ENCODE measurements at places on chromosomes 2 and 18.

DNA sequence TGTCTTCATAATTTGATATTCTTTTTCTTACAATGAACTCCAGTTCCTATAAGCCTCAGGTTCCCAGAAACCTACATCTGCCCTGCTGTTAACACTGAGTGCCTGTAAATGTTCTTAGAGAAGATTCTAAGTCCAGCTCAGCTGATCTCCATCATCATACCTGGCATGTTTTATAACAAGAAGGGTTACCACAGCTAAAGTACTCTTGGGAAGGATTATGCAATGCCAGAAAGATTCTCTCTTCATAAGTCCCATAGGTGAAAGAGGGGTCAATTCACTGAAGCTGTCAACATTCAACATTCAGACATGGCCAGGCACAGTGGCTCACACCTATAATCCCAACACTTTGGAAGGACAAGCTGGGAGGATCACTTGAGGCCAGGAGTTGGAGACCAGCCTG is 31.3 kb upstream of the PTPN4 start:
- no peak for DNase-seq

DNA sequence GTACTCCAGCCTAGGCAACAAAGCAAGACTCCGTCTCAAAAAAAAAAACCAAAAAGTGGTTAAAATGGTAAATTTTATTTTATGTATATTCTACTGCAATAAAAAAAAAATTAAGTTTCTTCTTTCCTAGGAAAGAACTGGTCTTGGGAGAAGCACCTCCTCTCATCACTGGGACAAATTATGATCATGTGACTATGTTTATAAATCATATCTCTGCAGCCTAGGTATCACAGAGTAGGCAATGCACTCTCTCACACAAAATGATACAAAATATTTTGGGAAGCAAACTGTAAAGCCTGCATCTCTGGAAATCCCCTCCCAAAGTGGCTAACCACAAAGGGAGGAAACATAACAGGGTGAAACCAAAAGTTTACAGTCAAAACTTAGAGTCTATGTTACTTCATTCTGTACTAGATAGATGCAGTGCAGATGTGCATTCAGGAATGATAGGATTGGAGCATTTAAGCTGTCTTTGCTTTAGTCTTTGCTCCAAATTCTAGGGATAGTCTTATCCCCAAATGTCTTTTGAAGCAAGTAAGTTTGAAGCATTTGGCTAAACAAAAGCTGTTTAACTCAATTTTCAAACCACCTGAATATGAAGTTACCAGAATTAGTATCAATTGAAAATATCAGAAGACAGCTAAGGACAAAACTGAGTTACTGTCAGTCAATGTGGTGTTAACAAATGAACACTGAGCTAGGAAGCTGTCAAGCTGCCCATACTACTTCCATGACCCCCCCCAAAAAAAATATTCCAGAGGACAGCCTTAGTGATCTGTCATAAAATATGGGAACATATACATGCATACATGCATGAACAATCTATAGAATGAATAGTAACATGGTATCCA is 21.1 kb upstream of the MALT1 start:
- no peak for DNase-seq

DNA sequence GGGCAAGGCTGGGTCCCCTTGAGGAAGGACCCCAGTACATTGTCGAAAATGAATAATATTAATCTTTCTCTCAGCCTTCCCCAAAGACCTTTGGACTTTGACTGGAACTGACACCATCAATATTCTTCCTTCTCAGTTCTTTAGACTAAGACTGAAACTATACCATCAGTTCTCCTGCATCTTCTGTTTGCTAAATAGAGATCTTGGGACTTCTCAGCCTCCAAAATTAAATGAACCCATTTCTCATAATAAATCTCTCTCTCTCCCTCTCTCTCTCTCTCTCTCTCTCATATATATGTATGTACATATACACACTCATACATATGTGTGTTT is 39.7 kb upstream of the VRK2 start:
- DNase-seq: no peak

- no peak for DNase-seq
Observed at GRCh38 chr2:240429872-240430491, 5.5 kb upstream of the GPC1 start.

DNA sequence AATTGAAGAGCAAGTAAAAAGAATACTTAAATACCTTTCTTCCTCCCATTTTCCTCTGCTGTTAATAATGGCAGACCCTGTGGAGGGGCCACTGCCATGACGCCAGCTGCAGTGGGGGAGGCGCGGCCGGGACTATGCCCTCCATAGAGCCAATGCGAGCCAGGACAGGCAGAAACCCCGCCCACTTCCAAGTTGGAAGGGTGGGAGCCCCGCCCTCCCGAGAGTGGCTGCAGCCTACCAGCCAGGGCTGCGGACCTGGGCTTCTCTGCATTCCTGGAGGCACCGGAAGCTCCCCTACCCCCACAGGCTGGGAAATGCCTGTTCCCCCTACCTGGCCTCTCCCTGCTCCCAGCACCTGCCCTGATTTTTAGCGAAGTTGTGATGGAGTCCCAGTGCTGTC is 439.4 kb upstream of the CDH19 start:
- no peak for DNase-seq

GRCh38 chr2:186903216-186903615 is 54.2 kb upstream of the ZSWIM2 start:
- no peak for DNase-seq

DNA sequence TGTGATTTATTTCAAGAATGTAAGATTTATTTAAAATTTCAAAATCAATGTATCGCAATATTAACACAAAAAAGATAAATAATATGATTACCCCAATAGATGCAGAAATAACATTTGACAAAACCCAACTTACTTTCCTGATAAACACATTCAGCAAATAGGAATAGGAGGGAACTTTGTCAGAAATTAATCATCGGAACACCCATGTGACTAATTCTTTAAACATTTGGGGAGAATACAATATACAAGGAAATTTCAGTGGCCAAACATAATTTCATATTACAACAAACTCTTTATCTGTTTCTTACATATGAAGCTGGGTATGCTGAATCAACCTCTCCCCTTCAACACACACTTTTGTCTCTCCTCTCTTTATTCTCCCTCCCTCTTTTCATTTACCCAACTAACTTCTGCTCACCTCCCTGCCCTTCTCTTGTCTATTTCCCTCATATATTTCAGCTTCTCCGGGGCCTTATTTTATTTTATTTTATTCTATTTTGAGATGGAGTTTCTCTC is 309.6 kb upstream of the CNTNAP5 start:
- DNase-seq: no peak

GRCh38 chr18:51190000-51190399 is 7.5 kb downstream of the MEX3C start:
- DNase-seq: no peak

DNA sequence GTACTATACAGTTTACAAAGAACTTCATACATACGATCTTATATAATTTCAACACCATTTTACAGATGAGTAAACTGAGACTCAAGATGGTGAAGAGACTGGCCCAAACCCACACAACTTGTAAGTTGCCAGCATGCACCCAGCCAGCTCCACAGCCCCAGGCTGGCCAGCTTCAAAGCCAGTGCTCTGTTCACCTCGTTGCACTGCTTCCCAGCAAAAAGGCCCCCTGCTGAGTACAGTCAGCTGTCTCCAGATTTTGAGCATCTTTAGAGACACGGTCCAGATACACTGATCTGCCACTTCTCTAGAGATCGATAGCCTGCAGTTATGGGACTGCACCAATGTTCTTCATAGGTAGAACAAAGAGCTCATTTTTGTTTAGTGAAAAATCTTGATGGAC is 257.2 kb upstream of the CHAC2 start:
- no peak for DNase-seq

DNA sequence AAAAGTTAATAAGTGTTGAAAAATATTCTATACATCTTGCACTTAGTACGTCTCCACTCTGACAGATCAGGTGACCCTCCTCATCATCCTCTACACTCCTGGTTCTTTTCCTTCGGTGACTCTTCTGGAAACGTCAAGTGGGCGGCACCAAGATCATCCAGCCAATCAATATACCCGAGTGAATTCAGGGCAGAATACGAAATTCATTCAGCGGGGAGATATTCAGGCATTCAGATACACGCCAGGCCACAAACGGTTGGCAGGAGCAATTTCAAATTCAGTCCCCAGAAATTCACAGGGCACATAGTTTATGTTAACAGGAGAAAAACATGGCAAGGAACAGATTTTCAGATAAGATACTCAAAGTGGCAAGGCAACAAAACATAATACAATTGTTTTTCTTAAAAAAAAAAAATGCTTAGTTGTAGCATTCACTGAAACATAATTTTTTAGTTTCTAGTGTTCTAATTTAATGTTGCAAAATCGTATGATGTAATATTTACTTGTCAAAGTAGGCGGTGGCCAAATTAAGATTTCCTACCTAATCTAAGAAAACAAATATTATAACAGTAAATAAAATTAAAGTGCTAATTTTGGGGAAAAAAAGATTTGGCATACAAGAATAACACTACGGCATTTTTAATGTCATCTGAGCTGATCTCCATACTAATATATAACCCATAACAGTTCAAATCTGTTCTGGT is 4.2 kb downstream of the CLK1 start:
- DNase-seq: no peak

DNA sequence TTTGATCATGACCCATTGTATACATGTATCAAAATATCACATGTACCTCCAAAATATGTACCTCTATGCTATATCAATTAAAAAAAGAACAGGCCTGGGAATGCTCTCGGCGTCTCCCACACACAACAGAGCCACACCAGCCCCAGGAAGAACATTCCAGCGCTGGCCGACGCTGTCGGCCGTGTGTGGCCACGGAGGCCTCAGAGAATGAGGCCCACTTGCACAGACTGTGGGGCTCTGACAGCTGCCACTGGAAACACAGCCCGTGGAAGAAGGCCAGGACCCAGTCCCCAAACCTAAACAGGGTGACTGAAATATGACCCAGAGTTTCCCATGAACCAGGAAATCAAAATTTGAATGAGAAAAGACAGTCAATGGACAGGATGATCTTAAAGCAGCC is 69.7 kb downstream of the EIPR1 start:
- no peak for DNase-seq

GRCh38 chr2:101328474-101329007 is 20.0 kb upstream of the RNF149 start:
- peak; percentile 94 for DNase-seq

GRCh38 chr2:27381577-27382181 is 1.1 kb upstream of the ZNF513 start:
- no peak for DNase-seq

DNA sequence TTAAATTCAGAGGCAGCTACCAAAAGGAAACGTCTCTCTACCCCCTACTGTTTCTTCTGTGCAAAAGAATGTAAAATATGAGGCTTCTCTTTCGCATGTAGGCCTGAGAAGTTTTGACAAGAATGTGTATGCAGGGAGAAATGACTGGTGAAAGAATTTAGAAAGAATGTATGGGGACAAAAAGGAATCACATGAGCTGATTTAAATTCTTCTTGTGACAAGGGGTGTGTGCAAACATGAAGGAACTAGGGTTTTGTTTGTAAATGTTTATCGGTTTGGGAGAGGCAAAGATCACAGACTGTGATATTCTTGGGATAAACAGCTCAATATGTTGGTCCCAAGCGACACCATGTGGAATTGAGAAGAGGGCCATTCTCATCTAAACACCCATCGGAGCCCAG is 345.2 kb upstream of the VRK2 start:
- no peak for DNase-seq

- DNase-seq: no peak
Observed at GRCh38 chr2:215397632-215398341, 38.1 kb downstream of the FN1 start.

DNA sequence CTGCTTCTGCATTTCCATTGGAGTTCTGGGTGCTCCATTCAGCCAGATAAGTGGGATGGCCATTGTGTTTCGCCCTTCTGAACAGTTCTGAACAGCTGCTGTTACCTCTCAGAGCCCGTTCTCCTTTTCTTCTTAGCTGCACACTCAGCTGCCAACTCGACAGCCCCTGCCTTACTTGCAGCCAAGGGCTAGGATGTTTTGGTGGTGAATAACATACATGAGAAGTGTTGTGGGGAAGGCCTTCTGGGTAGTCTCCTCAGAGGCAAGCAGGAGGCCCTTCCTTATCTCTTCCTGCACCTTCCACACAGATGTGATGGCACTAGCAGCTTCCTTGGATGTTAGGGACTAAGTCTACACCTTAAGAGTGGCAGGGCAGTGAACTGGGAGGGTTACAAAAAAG is 138.4 kb upstream of the NOSTRIN start:
- no peak for DNase-seq

- DNase-seq: no peak
Observed at GRCh38 chr2:174776675-174777074, 12.4 kb upstream of the CHRNA1 start.

GRCh38 chr2:101106453-101107181 is 44.6 kb downstream of the TBC1D8 start:
- no peak for DNase-seq

- DNase-seq: no peak
Observed at GRCh38 chr18:40877096-40877495, 1077.9 kb upstream of the PIK3C3 start.

DNA sequence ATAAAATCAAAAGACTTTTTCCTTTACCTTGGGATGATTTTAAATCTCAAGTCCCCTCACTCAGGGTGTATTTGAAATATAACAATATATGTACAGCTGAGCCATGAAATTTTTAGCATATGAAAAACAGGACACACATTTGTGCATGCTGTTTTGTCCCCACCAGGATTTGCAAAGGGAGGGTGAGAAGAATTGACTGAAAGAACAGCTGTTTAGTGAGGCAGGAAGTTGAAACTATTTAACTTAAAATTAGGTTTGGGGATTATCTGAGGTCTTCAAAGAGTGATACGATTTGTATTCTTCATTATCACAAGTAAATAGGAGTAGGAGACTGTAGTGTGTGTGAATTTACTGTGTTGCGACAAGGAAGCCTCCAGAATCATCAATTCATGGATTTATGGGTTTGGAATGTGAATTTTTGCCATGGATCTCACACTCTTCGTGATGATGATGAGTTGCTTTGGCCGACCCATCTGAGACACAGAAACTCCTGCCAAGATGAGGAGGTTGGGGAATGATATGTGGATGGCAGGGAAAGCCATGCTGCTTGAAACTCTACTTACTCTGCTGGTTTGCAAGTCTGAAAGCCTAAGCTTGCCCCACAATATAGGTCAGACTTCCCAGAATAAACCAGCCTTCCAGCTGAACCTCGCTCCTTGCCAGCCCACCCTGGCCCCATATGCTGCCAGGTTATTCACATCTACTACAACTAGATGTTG is 31.0 kb upstream of the SPATS2L start:
- no peak for DNase-seq

- no peak for DNase-seq
Observed at GRCh38 chr2:216222650-216223352, 113.7 kb downstream of the XRCC5 start.

DNA sequence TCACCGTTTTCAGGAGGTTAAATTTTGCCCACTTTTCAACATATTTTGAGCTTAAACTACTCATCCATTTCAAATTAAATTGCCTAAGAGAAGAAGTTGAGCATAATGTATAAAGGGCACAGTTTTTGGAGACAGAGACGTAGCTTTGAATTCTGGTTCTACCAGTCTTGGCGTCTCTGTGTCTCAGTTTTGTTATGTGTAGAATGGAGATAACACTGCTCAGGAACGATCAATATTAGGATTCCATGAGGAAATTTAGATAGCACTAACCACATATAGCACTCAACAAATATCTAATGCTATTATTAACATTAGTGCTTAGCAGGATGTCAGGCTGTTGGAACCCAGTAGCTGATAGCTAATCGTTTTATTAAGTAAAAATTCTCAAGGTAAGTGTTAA is 40.4 kb upstream of the GATA6 start:
- no peak for DNase-seq

- no peak for DNase-seq
Observed at GRCh38 chr2:80377071-80377470, 72.5 kb upstream of the LRRTM1 start.
